Activated T-cell treated with anti-CD3 and anti-CD28 coated beads for 4 hours (primary cell): ENCODE measurements at places on chromosomes 3 and 15.

- no peak for DNase-seq
Measured at GRCh38 chr3:80785475-80785874, 976.0 kb downstream of the GBE1 start.

DNA sequence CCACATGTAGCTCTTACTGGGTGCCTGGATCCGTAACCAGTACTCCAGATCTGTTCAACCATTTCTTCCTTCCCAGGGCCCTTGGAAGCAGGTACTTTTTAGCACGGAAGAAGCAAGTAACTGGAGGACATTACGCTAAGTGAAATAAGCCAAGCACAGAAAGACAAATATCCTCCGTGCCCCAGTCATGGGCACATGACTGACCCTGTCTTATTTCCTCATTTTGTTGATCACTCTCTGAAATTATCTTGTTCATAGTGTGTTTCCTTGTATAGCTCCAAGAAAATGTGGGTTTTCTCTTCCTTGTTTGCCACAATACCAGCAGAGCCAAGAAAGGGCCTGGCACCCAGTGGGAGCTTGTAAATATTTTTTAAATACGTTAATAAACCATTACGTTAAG is 32.2 kb upstream of the MTMR14 start:
- no peak for DNase-seq

DNA sequence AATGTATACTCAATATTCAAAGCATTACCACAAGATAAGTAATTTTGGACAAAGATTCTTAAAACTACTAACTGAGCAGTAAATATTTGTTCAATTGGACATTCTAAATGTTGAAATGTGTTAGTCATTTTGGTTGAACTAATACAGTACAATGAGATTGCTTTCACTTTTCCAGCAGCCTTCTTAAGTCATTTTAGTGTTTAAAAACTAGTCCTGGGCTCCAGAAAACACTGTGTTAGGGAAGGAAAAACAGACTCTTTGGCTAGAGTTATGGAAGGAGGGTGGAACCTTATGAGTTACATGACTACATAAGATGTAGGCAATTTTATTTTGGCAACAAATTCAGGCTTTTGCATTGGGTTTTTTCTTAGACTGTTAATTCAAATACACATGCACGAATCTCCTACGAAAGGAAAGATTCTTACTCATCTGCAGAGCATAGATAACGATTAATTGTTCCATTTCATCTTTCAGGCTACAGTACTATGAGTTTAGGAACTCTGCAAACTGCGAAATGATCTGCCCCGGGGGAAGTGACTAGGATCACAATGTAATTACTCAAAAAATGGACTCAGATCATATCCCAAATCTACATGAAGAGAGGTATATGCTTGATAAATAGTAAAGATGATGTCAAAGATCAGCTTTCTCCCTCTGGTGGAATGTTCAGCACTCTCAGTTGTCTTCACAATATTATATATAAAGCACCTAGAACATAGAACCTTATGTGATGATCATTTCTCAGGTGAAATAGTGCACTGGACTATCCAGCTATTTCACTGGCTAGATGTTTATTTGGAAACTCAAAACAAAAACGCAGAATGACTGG is 492.8 kb upstream of the MDFIC2 start:
- no peak for DNase-seq

DNA sequence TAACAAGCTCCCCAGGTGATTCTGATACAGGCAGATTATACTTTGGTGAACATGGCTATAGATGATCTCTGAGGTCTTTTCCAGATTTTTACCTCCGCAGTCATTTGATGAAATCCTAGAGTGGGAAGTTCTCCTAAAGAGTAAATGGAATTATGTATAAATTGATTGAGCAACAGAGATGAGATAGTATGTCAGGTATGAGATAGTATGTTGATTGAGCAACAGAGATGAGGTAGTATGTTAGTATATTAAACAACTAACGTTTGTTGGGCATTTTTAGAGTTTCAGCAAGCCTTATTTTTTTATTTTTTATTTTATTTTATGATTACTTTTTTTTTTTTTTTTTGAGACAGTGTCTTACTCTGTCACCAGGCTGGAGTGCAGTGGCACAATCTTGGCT is 265.0 kb upstream of the SOX2 start:
- no peak for DNase-seq

- DNase-seq: no peak
Measured at GRCh38 chr3:184608209-184608608, 46.6 kb downstream of the EPHB3 start.

GRCh38 chr3:138449490-138449889 is 15.1 kb downstream of the ESYT3 start:
- DNase-seq: no peak

DNA sequence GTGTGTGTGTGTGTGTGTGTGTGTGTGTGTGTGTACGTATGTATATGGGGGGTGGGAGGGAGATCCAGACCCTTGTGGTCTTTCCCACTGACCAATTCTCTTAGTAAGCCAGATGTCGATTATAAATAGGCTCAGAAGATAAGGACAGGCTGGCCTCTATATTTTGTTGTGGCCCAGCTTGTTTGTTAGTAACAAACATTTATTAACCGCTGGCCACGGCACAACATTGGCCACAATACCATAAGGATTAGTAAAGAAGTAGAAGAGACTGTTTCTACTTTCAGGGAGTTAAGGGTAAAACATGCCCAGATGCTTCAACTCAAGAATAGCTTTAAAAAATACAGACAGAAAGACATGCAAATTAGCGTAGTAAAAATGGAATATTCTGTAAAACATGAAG is 58.1 kb downstream of the ABHD2 start:
- no peak for DNase-seq
